ENCODE measurements at places on chromosomes 16 and 17.

DNA sequence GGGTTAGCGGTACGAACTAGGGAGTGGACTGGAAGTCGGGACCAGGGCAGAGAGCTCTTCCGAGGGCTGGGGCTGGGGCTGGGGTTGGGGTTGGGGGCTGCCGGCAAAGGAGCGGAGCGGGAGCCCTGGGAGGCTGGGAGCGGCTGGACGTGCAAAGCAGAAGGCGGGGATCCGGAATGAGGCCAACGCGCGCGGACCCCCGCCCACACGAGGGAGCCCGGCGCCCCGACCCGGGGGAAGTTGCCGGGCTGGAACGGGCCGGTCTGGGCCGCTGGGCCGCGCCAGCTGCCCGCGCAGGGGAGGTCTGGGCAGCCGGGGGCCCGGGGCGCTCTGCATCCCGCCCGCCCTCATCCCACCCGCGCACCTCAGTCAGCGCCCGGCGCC is 323 bp downstream of the ST3GAL2 start:
- no peak for DNase-seq

DNA sequence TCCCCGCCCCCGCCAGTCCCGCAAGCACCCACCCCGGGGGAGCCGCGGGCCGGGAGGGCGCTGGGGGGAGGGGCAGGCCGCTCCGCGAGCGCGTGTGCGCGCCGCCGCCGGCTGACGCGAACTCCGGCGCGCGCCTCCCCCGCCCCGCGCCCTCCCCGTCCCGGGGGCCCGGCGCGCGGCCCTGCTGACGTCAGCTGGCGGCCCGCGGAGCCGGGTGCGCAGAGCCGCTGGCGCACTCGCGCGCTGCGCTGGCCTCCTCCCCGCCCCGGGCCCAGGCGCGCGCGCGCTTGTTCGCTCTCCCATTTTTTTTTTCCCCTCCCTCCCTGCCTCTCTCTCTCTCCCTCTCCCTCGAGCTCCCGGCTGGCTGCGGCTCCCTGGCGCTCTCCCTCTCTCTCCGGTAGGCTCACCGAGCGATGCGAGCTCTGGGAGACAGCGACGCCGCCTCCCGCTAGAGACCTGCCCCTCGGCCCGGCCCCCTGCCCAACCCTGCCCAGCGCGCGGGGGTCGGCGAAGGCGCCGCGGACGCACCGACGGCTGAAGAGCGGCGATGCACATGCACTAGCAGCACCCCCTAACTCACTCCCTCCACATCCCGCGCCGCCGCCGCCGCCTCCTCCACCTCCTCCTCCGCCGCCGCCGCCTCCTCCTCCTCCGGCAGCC is at the start of gene GNAO1:
Gene GNAO1 (plus strand): TSS at position 334 of the 660 bp plus-strand sequence. CDS start 747 bp downstream, outside the sequence.
- no peak for DNase-seq

DNA sequence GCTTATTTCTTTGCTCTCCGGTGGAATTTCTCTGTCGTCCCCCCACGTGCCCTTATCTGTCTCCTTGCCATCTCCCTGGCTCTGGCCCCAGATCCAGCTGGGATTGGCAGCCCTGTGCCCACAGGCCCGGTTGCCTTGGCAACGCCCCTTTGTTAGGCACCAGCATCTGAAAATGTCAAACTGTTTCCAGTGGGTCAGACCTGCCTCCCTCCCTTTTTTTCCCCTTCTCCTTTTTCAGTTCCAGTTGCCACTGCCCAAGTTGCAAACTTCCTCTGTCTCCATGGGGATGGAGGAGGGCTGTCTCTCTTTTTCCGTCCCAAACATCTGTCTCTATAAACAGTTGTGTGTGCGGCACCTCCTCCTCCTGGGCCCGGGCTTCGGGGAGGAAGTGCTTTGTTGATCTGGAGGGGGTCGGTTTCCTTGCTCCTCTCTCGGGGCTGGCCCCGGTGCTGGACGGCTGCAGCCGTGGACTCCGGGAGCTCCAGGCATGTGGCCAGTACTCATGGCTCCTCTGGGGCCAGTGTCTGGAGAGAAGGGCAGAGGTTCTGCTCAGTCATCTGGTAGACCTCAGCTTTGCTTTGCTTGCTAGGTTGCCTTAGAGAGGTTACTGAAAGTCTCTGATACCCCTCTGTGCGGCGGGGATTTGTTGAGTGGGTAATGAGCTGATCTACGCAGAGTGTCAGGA is 35.3 kb downstream of the SOCS3 start:
- no peak for DNase-seq

DNA sequence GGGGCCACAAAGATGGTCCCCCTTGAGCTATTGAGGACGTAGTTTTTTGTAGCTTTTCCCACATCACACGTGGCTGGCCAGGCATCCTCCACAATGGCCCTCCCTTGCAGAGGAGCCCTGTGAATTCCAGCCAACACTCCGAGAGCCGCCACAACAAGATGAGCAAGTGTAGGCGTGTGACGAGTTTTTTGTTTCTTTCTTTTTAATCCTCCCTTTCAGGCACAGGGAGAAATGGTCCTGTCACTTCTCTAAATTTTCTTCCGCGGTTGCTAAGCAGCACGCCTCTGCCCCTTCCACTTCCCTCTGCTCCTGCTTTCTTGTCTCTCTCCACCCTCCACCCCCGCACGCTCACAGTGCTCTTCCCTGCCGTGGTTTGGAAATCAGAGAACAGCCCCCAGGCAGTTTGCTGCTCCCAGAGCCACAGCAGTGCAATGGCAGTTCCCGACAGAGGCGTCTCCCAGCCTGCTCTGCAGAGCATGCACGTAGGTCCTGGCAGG is 68.0 kb upstream of the MRTFB start:
- DNase-seq, result no peak

Measured in epithelial cell of prostate (primary cell).